Stimulated activated CD8-positive, alpha-beta memory T cell treated with anti-CD3 and anti-CD28 coated beads, Interleukin-4, amount 100 ng/mL, for 4 hours (primary cell): ENCODE measurements at places on chromosomes 5 and 9.
A peak's percentile ranks its signal among the peaks of the same experiment; 100 is the strongest.

DNA sequence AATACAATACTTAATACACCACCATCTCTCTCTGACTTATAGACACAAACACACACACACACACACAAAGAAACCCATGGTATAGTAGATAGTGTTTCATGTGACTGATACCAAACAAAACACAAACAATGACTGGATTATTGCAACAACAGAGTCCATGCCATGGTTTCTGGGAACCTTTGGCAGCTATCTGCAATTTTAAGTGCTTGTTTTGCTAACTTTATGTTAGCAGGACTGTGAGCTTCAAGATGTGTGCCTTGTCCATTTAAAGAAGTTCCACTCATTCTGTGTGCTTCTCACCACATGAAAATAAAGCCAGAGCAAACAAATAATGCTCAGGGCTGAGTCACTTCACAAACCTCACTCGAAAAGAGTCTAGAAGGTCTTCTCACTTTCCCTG is 15.1 kb upstream of the LURAP1L start:
- no peak for DNase-seq

- no peak for DNase-seq
Measured at GRCh38 chr5:131394128-131394527, 130.3 kb downstream of the CDC42SE2 start.

- no peak for DNase-seq
Measured at GRCh38 chr5:61493973-61494372, 161.9 kb downstream of the ZSWIM6 start.

GRCh38 chr5:163706053-163706771 is 200.8 kb downstream of the MAT2B start:
- no peak for DNase-seq

DNA sequence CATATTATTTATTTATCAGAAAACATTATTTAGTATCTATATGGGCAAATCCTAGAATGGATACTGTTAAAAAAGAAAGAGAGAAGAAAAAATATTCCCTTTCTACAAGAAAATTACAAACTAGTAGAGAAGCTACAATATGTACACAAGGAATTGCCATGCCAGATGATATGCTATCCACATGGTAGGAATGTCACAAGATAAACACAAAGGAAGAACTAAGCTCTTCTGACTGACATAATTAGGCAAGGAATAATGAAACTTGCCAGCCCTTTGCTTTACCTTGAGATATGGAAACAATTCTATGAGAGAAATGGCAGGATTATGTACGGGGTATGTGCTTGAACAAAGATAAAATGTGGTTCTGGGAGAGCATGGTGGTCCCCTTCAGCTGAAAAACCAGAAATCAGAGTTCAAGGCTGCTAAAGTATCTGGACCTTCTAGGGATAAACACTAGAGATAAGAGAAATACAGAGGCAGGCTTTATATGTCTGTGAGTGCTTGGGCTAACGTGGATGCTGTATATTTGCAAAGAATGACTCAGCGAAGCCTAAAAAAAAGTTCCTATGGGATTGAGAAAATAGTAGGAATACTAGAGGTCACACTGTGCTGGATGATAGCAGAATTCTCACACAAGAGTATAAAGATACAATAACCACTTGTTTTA is 451.6 kb downstream of the TLE1 start:
- no peak for DNase-seq

GRCh38 chr5:92980491-92980890 is 600.5 kb downstream of the NR2F1-AS1 start:
- no peak for DNase-seq

DNA sequence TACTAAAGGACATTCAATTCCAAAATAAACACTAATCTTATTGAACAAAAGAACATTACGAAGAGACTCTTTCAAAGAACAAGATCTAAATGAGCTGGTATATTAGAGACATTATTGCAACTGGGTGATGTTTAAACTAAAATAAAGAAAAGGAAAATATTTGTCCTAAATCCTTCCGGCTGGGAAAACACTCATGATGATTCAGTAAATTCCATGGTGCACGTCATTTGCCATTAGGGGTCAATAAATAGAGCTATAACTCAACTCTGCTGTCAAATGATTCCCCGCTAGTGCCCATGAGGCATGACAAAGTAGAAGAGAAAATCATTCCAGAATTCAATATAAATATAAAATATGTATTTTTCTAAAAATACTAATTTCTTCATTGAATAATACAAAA is 565.5 kb upstream of the TUSC1 start:
- no peak for DNase-seq

DNA sequence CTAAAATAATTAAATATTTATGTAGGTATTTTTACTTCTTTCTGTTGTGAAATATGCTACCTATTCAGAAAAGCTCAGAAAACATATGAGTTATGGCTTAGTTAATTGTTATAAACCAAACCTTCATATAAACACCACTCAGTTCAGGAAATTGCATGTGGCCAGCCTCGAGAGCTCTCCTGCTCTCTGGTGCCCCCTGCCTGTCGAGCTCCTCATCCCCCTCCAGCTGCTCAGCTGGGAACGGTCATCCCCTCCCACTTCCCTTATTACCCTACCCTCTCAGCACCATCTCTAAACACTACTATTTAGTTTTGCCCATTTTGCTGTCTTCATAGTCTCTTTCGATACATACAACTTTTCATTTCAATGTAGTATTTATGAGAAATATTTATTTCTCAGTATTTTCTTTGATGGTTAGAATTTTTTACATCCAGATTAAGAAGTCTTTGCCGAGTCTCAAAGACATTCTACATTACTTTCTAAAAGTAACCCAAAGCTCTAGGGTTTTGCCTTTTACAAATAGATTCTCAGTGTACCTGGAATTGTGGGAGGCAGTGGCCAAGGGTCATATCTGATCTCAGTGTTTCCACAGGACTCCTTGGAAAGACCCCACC is 51.2 kb upstream of the SEMA4D start:
- peak; percentile 82 for DNase-seq

GRCh38 chr9:2281803-2282185 is 266.6 kb downstream of the SMARCA2 start:
- no peak for DNase-seq

- no peak for DNase-seq
Measured at GRCh38 chr5:32331217-32331934, 18.6 kb upstream of the MTMR12 start.

DNA sequence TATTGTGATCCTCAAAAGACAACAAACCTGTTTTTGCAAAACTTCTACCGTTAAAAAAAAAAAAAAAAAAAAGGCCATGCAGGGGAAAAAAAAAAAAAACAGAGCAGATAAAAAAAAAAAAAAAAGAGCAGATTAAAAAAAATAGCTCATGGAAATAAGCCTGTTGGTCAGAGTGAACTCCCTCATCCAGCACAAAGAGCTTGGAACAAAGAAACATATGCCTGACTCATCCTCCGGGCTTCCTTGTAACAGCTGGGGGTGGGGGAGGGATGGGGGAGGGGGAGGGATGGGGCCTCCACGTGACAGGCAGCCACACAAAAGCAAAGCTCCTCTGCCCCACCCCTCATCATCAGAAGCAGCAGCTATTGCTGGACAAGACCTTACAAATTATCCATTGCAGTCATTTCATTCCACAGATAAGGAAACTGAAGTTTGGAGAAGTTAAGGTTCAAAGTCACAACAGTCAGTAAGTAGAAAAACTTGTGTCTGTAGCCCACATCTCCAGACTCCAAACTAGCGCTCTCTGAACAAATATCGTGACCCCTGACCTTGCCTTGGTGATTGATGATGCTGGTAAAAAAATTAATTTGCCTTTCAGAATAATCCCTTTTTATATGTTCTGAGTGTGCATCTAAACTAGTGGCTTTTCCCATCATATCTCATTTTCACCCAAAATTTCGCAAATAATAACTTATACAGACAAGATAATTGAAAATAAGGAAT is 38.9 kb downstream of the SLC35D2 start:
- DNase-seq = no peak

- no peak for DNase-seq
Measured at GRCh38 chr5:77129391-77129990, 42.4 kb upstream of the ZBED3 start.

DNA sequence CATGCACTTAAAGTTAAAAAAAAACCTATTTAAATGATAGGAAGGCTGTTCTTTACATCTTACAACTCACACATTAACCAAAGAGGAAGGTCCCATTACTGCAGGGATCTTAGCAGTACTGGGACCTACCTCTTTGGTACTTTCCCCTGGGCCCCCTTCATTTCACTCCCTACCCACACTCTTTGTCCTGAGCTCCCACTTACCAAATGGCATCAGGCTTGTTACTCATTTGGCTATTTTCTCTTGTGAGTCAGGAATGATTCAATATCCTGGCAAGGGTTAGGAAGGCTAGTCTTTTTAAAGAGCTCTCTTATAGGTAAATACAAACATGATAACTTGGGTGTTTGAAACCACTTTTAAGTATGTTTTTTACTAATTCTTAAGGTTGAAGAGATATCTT is 117.4 kb upstream of the ELL2 start:
- DNase-seq = no peak

DNA sequence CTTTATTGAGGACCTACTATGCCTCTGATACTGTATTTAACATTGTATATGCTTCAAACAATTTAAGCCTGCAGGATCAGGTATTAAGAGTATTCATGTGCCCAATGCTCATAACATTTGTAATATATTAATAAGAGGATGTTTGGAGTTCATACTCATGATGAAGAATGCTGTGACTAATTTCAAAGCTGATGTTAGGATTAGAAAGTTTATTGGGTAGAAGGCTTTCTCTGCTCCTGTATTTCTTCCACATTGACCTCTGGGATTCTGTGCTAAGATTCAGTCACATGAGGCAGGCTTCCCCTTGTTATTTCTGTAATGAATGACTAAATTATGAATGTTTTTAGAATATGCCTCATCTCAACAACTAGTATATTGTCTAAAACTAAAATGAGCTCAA is 456.4 kb downstream of the NFIB start:
- no peak for DNase-seq

DNA sequence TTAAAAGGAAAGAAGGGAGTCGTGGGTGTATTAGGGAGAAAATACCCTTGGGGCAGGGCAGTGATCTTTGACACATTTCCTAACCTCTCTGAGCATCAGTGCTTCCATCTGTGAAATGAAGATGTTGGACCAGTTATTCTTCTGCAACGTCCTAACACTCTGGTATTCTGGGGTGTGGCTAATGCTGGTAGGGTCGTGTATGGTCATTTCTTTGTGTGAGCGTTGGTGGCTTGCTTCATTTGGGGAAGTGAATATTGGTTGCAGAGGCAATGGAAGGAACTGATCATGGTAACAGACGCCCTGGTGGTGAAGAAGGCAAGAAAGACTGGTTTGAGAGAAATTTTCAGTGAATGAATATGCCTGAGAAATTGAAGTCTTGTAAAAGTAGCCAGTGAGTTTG is 67.9 kb upstream of the TTC23L start:
- no peak for DNase-seq

GRCh38 chr9:131449276-131449675 is 53.4 kb upstream of the POMT1 start:
- no peak for DNase-seq

- DNase-seq = no peak
Measured at GRCh38 chr5:37111426-37112382, 137.5 kb downstream of the CPLANE1 start.

DNA sequence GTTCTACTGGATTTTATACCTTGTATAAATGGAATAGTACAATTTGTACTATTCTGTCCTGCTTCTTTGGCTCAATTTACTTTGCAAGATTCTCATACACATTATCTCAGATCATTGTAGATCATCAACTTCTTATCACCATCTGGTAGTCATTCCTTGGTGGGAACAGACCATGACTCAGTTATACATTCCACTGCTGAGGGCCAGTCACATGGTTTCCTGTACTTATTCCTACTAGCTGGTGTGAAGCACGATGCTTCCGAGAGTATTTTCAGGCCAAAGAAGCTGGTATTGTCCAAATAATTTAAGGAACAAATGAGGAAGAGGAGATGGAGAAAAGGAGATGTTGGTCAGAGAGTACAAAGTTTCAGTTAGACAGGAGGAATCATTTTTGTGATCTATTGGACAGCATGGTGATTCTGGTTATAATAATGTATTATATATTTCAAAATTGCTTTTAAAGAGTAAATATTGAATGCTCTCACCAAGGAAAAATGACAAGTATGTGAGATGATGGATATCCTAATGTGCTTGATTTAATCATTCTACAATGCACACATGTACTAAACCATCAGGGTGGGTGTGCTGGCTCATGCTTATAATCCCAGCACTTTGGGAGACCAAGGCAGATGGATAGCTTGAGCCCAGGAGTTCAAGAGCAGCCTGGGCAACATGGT is 124.1 kb downstream of the SYK start:
- DNase-seq = no peak

- DNase-seq = no peak
Measured at GRCh38 chr9:134741846-134742245, 100.2 kb downstream of the COL5A1 start.

DNA sequence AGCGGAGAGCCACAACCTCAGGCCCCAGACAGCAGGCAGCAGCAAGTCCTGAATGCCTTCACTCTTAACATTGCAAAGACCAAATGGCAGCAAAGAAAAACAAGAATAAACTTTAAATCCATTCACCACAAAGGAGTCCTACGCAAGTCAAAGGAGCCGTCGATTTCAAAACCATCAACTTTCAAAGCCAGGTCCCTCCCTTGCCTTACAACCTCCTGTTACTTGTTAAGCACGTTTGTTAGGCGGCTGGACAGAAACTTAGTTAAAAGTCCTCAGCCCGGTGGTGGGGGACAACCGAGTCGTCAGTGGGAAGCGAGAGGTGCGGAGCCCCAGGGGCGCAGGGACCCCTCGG is 938 bp downstream of the LPAR1 start:
- DNase-seq = no peak

DNA sequence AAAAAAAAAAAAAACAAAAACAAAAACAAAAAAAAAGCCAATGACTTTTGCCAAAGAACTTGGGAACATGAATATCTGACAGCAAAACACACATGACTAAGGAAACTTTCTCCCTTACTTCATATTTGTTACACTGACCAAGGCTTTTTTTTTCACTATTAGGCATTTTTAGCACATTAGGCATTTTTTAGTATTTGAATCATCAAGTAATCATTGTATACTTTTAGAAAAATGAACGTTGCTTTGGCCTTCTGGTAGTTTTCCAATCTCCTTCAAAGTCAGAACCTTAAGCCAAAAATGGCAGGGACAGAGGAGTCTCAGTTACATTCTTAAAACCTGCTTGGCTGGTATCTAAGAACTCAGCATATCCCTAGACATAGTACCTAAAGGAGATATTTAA is 19.3 kb downstream of the NREP start:
- no peak for DNase-seq

DNA sequence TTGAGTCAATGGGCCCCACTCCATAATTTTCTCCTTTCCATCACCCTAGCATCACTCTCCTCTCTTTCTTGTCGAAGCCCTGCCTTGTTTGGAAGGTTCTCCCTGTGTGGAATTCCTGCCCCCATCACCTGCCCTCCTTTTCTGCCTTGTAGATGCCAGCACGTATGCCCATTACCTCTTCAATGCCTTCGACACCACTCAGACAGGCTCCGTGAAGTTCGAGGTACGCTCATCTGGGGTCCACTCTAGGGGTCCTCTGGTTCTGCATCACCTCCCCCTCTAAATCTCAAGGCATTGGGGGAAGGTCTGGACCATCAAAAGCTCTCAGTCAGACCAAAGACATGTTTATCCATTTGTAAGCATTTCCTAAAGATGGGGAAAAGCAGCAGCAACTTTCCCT is 61.8 kb upstream of the GABRP start:
- no peak for DNase-seq

GRCh38 chr5:38426490-38426889 is 130.0 kb downstream of the LIFR start:
- DNase-seq = no peak

GRCh38 chr5:26940994-26941393 is 97.4 kb downstream of the CDH9 start:
- no peak for DNase-seq

GRCh38 chr5:115992848-115993350 is 30.6 kb downstream of the LVRN start:
- no peak for DNase-seq

GRCh38 chr5:168135897-168136296 is 155.5 kb upstream of the WWC1 start:
- DNase-seq = no peak
